NCI-H2081 treated with DMSO at 0.1 percent for 48 hours (cell line): ENCODE measurements at places on chromosomes 12 and 14.

DNA sequence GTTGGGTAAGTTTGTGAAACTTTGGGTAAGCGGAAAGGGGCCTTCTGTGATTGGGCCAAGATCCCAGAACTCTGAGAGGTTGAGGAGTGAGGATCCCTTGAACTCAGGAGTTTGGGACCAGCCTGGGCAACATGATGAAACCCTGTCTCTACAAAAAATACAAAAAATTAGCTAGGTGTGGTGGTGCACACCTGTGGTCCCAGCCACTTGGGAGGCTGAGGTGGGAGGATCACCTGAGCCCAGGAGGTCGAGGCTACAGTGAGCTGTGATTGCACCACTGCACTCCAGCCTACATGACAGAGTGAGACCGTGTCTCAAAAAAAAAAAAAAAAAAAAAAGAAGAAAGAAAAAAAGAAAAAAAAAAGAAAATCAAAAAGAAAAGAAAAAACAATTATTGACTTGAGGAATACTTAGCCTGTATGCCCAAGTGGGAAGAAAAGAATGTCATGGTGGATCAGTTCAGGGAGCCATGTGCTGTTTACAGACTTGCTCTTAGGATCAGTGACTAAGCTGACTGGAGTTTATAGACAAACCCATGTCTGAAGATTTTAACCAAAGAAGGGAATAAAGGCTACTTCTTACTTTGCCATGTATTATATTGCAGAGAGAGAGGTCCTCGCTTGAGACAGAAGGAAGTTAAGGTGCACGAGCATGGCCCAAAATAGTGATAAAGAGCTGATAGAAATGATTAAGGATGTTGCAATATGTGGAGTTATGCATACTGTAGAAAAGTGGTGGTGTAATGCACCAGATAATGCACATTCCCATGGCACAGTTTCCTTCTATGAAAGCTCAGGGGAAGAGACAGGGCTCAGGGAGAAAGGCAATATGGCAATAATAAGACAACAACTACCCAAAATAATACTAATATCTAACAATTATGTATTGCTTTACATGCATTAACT lies 881 bp downstream of the HSD17B6 start:
- DNase-seq: no peak

GRCh38 chr14:75005357-75005756 lies 2.6 kb downstream of the EIF2B2 start:
- no peak for DNase-seq

- DNase-seq: no peak
These were observed 34.6 kb downstream of the PAPOLA start for GRCh38 chr14:96536807-96537206.

DNA sequence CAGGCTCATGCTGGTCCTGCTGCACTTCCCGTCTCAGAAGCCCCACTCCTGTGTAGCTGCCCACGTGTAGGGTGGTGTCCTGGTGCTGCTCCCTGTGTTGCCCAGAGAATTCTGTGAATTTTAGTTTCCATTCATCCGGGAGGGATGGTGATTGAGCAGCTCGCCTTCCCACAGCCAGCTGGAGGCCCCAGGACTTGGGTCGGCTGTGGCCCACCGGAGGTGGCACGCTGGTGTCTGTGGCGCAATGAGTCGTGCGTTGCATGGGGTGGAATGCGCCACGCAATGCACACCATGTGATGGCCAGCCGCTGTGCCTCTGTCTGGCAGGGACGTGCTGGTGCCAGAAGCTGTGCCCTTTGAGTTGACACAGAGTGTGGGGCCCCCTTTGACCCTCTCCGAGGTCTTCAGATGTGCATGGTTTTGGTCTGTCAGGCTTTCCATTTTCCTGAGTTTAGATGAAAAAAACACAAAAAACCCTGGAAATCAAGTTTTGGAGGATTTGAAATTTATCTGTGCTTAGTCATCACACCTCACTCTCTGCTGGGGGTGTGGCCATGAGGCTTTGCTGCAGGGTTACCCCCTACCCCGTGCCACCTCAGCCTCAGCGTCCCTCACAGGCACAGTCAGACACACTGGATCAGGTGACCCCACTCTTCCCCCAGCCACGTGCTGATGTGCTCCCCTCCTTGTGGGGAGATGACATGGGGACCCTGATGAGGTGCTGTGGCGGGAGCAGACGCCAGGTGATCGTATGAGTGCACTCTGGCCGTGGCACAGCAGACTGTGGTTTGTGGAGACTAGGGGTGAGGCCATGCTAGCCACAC lies 64.6 kb downstream of the EP400 start:
- DNase-seq: no peak

DNA sequence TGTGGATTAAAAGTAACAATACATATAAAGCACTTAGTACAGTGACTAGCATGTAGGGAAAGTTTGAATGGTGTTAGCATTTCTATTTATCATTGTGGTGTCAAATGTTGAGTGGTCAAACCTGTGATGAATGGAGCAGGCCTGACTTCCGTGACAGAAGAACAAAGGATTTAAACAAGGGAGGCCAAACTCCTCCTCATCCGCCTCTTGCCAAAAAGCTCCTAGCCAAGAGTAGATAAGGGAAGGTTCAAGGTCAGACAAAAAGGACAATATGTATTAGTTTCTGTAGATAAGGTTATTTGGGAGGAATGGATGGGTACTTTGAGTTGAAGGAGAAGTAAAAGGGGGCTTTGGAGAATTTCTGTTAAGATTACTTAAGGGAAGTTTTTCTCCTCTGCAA lies 6.5 kb downstream of the RNASE7 start:
- no peak for DNase-seq

- DNase-seq: no peak
These were observed 72.1 kb downstream of the POLR3B start for GRCh38 chr12:106429636-106430035.

- DNase-seq: no peak
These were observed 396.8 kb downstream of the AEBP2 start for GRCh38 chr12:19836056-19836455.

DNA sequence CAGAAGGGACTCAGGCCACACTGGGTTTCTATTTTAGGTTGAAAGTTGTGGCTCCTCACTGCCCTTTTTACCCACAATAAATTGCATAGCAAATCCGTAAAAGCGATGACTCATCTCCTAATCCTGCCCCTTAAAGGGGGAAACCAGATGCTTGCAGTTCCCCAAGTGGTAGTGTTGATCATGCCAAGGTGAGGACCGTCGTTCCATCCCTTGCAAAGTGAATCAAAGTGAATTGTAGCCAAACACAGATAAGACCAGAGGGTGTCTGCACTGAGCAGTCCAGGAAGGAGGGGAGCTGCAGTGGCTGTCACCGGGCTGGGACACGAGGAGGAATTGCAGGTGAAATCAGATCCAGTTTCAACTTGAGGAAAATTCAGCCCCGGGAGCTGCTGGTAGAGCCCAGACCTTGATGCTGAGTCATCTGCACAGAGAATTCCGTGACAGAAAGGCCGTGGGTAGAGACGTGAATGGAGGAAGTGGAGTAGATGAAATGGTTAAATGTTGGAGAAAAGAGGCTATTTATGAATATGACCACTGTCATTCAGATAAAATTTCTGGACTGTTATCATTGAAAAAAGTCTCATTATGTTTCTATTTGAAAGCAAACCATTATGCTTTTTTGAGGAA lies 44.2 kb upstream of the MMP17 start:
- no peak for DNase-seq
